CD4-positive, alpha-beta T cell treated with Interleukin-12 subunit alpha and Interleukin-12 subunit beta, for 1 hour (primary cell): ENCODE measurements at places on chromosomes 4 and X.
A peak's percentile ranks its signal among the peaks of the same experiment; 100 is the strongest.

DNA sequence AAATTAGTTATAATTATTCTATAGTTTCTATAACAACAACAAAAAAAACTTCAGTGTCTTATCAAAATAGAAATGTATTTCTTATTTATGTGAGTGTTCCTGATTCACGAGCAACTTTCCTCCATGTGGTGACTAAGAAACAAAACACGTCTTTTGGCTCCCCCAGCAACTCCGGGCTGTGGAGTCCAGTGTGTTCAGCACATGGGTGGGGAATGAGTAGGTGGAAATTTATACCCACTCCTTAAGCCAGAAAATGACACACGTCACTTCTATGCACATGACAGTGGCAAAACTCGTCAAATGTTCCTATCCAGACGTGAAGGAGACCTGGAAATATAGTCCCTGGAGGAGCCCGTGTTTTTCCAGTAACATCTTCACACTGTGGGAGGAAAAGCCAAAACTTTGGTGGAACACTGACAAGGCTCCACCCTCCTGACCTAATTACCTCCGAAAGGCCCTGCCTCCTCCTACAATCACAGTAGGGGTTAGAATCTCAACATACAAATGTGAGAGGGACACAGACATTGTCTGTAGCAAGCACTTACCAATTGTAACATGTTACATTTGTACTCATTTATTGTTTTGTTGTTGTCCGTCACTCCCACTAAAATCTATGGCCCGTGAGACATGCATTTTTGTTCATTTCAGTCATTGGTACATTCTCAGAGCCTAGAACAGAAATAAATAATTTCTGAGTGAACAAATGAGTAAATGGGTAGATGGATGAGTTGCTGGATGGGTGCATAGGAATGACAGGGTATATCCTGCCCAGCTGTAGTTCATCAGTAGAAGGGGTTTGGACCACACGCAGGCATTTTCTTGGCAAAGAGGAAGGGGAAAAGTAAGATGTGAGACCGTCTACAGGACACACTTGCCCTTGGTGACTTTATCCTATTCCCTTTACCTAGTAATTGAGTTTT is 605.8 kb upstream of the TENM3 start:
- no peak for DNase-seq

GRCh38 chr4:120844528-120844921 is 78.0 kb downstream of the PRDM5 start:
- DNase-seq: no peak

DNA sequence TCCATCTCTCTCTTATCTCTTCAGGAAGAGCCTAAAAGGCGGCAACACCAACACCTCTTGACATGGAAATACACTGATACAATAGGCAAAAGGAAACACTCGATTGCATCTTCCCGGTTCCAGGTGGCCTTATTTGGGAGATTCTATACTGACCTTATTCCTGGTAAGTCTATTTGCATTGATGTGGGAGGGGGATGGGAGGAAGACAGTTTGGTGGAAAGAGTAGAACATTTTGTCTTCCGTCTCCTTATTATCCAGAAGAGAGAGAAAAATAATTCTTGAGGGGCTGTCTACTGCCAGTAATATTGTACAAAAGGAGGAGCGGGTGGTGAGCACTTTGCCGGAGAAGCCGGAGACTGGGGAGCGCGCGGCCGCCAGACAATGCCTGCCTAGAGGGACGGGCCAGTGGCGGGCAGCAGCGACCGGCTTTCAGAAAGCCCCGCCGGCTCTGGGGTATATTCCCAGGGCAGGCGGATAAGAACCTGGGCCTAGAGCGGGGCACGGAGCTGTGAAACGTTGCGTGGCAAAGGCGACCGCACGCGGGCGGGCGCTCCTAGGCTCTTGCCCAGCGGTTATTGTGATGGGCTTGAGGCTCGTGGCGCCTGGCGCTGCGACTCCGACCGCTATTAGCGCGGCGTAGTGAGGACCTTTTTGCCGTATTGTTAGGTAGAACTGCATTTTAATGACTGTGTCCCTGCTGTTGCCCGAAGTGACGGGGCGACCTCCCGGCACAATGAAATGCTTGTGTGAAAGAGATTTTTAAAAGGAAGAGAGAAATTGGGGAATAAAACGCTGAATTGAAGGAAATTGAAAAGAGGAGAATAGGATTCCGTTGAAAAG is 518 bp downstream of the PRDM8 start:
- no peak for DNase-seq

GRCh38 chr4:72567821-72568675 is 973 bp downstream of the ADAMTS3 start:
- no peak for DNase-seq

- DNase-seq: no peak
Observed at GRCh38 chr4:152572417-152573086, 36.7 kb upstream of the FBXW7 start.

DNA sequence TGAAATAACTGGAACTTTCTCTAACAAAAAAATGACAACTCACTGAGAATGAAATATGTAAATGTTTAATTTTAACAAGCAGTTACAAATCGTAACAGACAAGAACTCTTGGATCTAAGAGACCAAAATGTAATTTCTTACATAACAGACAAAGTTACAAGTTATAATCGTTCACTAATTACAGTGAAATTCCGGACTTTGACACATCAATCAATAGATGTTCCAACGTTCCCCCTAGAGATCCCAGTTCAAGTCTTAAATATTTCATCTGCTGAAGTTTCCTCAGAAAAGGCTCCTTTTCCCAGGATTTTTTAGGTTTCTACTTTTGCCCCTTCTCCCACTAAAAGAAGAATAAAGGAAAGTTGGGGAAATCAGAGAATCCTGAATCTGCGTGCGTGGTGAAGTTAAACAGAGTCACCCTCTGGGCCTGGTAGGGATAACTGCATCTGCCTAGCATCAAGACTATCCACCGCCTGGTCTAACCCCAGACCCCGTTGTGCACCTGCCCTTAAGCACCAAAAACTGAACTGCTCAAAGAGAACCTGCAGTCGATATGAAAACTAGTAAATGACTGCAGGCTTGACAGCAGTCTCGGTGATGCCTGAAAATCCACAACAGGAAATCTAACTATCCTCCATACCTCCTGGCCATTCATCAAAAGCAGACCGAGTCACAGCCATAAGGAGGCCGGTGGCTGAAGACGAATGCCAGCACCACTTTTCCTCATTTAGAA is 2.3 kb downstream of the IRF2 start:
- DNase-seq: peak; percentile 32

DNA sequence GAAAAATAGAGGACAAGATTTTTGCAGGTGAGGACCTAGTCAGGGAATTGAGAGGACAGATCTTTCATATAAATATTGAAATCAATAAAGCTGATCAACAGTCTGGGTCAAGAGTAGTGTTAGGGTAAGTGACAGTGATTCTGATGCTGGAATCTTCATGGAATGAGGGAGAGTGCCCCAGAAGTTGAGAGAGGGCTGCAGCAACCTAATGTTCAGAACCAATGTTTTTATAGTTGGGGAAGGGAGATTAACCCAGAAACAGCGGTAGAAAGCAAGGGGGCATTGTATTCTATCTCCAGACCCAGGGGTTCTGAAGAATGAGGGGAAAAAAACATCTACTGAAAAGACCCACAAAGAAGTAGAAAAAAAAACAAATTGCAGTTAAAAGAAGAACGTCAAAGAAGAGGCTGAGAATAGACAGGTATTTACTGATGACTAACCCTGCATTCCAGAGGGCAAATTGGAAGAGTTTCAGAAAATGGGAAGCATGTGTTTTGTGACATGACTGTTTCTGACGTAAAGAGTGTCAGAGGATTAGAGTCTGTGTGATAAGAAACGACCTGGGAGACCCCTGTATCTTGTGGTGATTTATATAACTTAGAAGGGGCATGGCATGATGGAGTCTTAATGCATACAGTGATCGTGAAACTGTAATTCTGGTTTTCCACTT is 819.6 kb upstream of the EPHA5 start:
- no peak for DNase-seq

- DNase-seq: no peak
Observed at GRCh38 chrX:31251336-31251735, 179.5 kb upstream of the FTHL17 start.

DNA sequence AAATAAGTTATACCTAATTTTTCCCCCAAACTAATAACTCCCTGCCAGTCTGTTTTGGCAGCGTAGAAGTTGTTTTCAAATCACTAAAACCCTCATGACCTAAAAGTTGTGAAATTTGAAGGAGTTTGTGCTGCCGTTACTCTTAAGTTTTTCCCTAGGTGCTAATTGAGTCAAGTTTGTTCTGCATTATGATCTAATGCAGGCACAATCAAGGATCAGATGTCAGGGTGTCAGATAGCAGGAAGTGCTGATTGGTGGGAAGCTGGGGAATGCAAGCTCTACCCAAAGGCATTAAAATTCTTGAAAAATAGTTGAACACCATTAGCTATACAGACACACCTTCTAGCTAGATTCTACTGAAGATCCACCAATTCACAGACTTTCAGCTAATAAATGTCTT is 51.9 kb downstream of the ARX start:
- DNase-seq: no peak

GRCh38 chr4:76518241-76518640 is 83.2 kb downstream of the SHROOM3 start:
- DNase-seq: no peak

DNA sequence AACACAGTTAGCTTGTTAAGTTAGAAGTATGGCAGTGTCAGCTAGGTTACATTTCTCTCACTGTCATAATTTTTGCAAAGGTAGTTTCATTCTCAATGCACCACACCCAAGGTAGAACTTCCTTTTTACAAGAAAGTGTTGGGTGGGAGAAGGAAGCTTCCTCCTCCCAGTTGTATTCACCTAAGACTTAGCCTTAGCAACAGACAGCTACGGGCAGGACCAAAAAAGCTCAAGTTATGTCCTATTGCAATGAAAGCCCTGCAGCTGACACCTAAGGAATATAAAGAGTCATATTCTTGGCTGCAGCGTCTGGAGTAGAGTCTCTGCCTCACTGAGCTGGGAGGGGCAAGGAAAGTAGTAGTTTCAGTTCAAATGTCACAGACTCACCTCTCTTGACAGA is 25.1 kb upstream of the PRDM8 start:
- DNase-seq: peak; percentile 41

DNA sequence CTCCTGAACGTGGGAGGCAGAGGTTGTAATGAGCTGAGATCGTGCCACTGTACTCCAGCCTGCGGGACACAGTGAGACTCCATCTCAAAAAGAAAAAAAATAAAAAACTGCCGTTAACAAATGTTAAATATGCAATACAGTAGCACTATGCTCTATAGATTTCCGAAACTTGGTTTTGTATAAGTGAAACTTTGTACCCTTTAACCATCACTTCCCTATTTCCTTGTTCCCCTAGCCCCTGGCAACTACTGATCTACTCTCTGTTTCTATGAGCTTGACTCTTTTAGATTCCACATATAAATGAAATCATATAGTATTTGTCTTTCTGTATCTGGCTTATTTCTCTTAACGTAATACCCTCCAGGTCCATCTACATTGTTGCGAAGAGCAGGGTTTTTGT is 74.1 kb downstream of the TAB3 start:
- no peak for DNase-seq

- DNase-seq: no peak
Observed at GRCh38 chr4:48046059-48046458, 29.5 kb downstream of the NIPAL1 start.

- DNase-seq: no peak
Observed at GRCh38 chrX:48914593-48915493, 3.4 kb upstream of the SLC35A2 start.
